ENCODE measurements at places on chromosomes 2 and 18. TPM values are rescaled to one million over a fixed set of nuclear protein-coding genes. Genes with fewer than 3 reads are reported as not detected.

DNA sequence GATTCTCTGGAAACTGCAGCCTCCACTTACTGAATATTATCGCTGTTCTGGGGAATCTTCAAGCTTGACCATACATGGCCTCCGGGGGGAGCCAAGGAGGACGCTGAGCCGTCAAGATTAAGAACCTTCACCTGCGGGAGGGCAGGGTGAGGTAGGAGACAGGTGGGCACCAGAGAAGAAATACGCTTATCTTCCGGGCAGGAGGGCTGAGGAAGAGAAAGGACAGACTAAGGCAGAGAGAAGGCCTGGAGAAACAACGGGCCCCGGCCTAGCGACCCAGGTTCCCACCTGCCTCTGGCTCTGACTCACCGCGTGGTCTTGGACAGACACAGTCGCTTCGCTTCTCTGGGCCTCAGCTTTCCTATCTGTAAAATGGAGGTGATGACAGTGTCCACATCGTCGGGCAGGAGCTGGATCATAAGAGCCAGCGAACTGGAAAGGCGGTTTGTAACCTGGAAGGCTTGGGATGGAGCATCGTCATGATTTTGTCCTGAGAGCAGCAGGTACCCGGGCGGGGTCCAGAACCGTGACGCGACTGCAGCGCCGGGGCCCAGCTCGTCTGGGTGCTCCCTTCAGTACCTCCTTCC, 659 bp downstream of the ZNF142 start:
- H3K36me3 ChIP-seq: peaks cover 16% of the 10 kb centered on the region
- H3K27ac ChIP-seq: peak overlapping the region; percentile 79
- peak; percentile 66 for DNase-seq
- H3K27me3 ChIP-seq: no peaks in the 10 kb centered on the region
- peak overlapping the region; percentile 72 for H3K4me3 ChIP-seq
- peaks cover 21% of the 10 kb centered on the region for H3K4me1 ChIP-seq

- peaks cover 12% of the 10 kb centered on the region for H3K4me1 ChIP-seq
- peak overlapping the region; percentile 86 for H3K27ac ChIP-seq
- no peaks in the 10 kb centered on the region for H3K27me3 ChIP-seq
- no peak for DNase-seq
- no peak overlapping the region for H3K4me3 ChIP-seq
- no peaks in the 10 kb centered on the region for H3K36me3 ChIP-seq
Measured at GRCh38 chr2:215313255-215313613, 1.4 kb downstream of the ATIC start.

GRCh38 chr18:22284581-22285360, 115.4 kb downstream of the GATA6 start:
- H3K36me3 ChIP-seq: no peaks in the 10 kb centered on the region
- H3K4me1 ChIP-seq: peaks cover 31% of the 10 kb centered on the region
- no peaks in the 10 kb centered on the region for H3K27me3 ChIP-seq

GRCh38 chr2:204027091-204027490, 90.5 kb downstream of the ICOS start:
- H3K27ac ChIP-seq: no peak overlapping the region
- H3K4me3 ChIP-seq: no peak overlapping the region
- no peaks in the 10 kb centered on the region for H3K27me3 ChIP-seq
- no peak for DNase-seq

GRCh38 chr18:35818353-35818667, 154.2 kb upstream of the RMP24 start:
- H3K27me3 ChIP-seq: no peaks in the 10 kb centered on the region
- H3K4me1 ChIP-seq: no peaks in the 10 kb centered on the region
- no peak for DNase-seq
- H3K36me3 ChIP-seq: no peaks in the 10 kb centered on the region
- H3K27ac ChIP-seq: no peak overlapping the region
- no peak overlapping the region for H3K4me3 ChIP-seq

DNA sequence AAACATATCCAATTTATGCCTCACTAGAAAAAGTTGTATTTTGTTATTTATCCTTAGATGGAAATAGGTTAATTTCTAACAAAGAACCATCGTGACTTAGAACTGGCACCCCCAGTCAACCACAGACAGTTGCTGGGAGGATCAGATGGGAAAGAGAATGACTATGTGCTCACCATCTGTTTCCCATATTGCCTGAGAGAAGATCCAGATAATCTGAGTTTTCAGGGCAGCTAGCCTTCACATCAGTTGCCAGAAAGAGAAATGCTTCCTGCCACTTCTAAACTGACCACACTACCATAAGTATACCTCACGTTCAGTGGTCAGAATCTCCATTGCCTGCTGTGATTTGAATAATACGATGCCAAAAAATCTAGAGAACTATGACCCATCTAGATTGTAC, 28.4 kb upstream of the NEB start:
- no peak overlapping the region for H3K4me3 ChIP-seq
- no peaks in the 10 kb centered on the region for H3K36me3 ChIP-seq
- H3K4me1 ChIP-seq: no peaks in the 10 kb centered on the region
- no peak overlapping the region for H3K27ac ChIP-seq
- no peak for DNase-seq
- no peaks in the 10 kb centered on the region for H3K27me3 ChIP-seq

- H3K4me3 ChIP-seq: no peak overlapping the region
- H3K27me3 ChIP-seq: no peaks in the 10 kb centered on the region
- no peaks in the 10 kb centered on the region for H3K36me3 ChIP-seq
- H3K27ac ChIP-seq: peak overlapping the region; percentile 47
Measured at GRCh38 chr18:57004366-57005121, 142.3 kb upstream of the BOD1L2 start.

GRCh38 chr2:86274265-86274917, 63.0 kb downstream of the REEP1 start:
- no peaks in the 10 kb centered on the region for H3K27me3 ChIP-seq
- no peaks in the 10 kb centered on the region for H3K36me3 ChIP-seq
- no peak overlapping the region for H3K4me3 ChIP-seq
- no peak for DNase-seq
- peaks cover 17% of the 10 kb centered on the region for H3K4me1 ChIP-seq

- H3K27me3 ChIP-seq: no peaks in the 10 kb centered on the region
- peak overlapping the region; percentile 43 for H3K27ac ChIP-seq
- no peak overlapping the region for H3K4me3 ChIP-seq
- H3K36me3 ChIP-seq: peaks cover 30% of the 10 kb centered on the region
- H3K4me1 ChIP-seq: peaks cover 7% of the 10 kb centered on the region
- peak; percentile 25 for DNase-seq
Measured at GRCh38 chr2:48508461-48509124, 21.4 kb upstream of the STON1 start.

DNA sequence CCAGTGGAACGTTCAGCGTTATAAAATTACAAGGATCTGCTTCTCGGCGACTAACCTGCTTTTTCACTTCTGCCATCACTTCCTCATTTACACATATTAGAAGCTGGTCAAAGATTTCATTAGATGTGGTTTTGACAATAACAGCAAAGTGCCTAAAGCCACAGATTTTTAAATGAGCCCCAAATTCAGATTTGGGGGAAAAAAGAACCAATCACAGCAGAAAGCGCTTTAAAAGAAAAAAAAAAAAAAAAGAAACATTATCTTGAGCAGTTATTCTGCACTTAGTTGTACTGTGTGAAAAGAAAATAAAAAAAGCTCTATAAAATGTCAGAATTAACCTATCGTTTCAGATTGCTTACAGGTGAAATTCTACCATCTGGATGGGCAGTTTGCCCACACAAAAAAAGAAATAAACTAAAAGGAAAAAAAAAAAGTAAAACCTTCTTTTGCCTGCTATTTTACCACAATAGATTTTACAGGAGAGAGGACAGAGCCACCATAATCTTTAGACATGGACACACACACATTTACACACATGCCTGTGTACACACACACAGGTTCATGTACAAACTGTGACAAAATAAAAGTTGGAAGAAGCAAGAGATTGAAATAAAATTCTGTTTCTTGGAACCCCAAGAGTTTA, 167.2 kb downstream of the TCF4 start:
- H3K27ac ChIP-seq: peak overlapping the region; percentile 62
- no peaks in the 10 kb centered on the region for H3K36me3 ChIP-seq
- no peaks in the 10 kb centered on the region for H3K27me3 ChIP-seq
- DNase-seq: no peak

DNA sequence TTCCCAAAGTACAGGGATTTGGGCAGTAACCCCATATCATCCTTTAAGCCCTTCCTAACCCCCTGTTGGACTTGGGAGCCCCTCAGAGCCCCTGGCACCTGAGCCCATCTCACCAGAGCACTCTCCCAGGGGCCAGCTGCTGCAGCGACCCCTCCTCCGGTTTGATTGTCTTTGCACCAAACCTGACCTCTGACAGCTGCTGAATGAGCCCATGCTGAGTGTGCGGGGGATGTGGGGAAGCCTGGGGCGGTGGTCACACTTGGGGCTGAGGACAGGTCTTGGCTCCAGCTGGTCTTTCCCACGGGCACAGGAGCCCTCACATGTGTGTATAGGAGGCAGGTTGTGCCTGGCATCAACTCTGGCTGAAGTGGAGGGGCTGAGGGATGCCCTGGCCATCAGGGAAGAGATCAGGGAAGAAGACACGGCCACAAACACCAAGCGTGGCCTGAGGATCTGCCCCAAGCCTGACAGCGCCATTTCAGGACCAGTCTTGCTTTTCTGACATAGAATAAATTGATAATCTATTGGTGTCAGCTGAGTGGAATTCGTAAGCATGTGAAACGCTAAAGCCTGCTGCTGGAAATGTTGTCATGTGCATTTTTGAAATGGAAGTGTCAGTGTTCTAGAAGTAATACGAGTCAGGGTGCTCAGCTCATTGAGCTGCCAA, 102.4 kb downstream of the ACKR3 start:
- no peak overlapping the region for H3K4me3 ChIP-seq
- no peaks in the 10 kb centered on the region for H3K27me3 ChIP-seq
- no peaks in the 10 kb centered on the region for H3K36me3 ChIP-seq
- DNase-seq: no peak
- no peak overlapping the region for H3K27ac ChIP-seq

- DNase-seq: peak; percentile 76
- no peaks in the 10 kb centered on the region for H3K4me1 ChIP-seq
- no peaks in the 10 kb centered on the region for H3K36me3 ChIP-seq
- no peaks in the 10 kb centered on the region for H3K27me3 ChIP-seq
- no peak overlapping the region for H3K27ac ChIP-seq
- no peak overlapping the region for H3K4me3 ChIP-seq
Measured at GRCh38 chr2:105545730-105546627, 147.1 kb upstream of the FHL2 start.

GRCh38 chr2:193373120-193373519, 1178.4 kb upstream of the TMEFF2 start:
- no peak for DNase-seq
- H3K4me1 ChIP-seq: no peaks in the 10 kb centered on the region
- H3K36me3 ChIP-seq: no peaks in the 10 kb centered on the region
- H3K27me3 ChIP-seq: no peaks in the 10 kb centered on the region

GAL3ST2 gene
- total RNA-seq: 61.9 TPM

IMPACT gene
- 18.0 TPM for total RNA-seq

SPHKAP gene
- total RNA-seq: 0.16 TPM

MZT2A gene
- 13.5 TPM for total RNA-seq

TRPM8 gene
- total RNA-seq: not detected

SIX3 gene
- total RNA-seq: not detected

MGAT4A gene
- total RNA-seq: 237 TPM

Data from transverse colon (tissue), 4 donors.